Glutamatergic neuron (in vitro differentiated cells): ENCODE measurements at places on chromosomes 13 and 19. TPM values are rescaled to one million over a fixed set of nuclear protein-coding genes. Genes with fewer than 3 reads are reported as not detected.

GRCh38 chr19:48418317-48419064 lies 25.0 kb downstream of the GRIN2D start:
- no peaks in the 10 kb centered on the region for H3K36me3 ChIP-seq
- peak overlapping the region; percentile 78 for H3K27ac ChIP-seq
- no peak for DNase-seq
- H3K4me1 ChIP-seq: peaks cover 12% of the 10 kb centered on the region

The ZNF560 gene
- total RNA-seq: not detected

DNA sequence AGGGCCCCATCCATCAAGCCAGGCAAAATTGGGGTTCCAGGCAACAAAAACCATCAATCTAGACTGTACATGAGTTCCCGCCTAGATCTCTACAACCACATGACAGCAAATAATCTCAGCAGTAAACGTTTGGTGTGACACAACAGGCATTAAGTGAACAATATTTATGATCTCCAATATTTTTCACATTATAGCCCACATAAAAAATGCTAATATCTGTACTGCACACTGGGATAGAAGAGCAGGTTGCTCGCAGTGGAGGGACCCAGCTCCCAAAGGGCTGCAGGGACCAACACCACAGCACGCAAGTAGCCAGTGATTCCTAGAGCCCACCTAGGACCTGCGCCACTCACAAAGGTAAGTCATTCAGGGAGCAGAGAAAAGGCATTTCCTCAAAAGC lies 25.9 kb downstream of the LATS2 start:
- H3K27ac ChIP-seq: no peak overlapping the region
- H3K4me3 ChIP-seq: no peak overlapping the region
- H3K27me3 ChIP-seq: peaks cover 2% of the 10 kb centered on the region

- peak overlapping the region; percentile 96 for H3K4me3 ChIP-seq
- H3K4me1 ChIP-seq: no peaks in the 10 kb centered on the region
- H3K36me3 ChIP-seq: no peaks in the 10 kb centered on the region
- no peak overlapping the region for H3K27ac ChIP-seq
- DNase-seq: no peak
Measured at GRCh38 chr19:58400316-58400915, 5.0 kb downstream of the RNF225 start.

- no peak overlapping the region for H3K27ac ChIP-seq
- H3K4me3 ChIP-seq: no peak overlapping the region
- peaks cover 9% of the 10 kb centered on the region for H3K27me3 ChIP-seq
- DNase-seq: no peak
Measured at GRCh38 chr19:5425260-5425659, 30.0 kb upstream of the ZNRF4 start.

DNA sequence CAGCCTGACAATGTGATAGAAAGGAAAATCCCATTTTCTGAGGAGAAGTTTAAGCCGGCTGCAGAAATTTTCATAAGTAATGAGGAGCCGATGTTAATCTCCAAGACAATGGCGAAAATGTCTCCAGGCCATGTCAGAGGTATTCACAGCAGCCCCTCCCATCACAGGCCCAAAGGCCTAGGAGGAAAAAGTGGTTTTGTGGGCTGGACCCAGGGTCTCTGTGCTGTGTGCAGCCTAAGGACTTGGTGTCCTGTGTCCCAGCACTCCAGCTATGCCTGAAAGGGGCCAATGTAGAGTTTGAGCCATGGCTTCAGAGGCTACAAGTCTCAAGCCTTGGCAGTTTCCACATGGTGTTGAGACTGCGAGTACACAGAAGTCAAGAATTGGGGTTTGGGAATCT lies 32.9 kb upstream of the GPC6 start:
- H3K27ac ChIP-seq: no peak overlapping the region
- no peaks in the 10 kb centered on the region for H3K4me1 ChIP-seq
- DNase-seq: no peak
- peaks cover 18% of the 10 kb centered on the region for H3K36me3 ChIP-seq
- peaks cover 2% of the 10 kb centered on the region for H3K27me3 ChIP-seq
- H3K4me3 ChIP-seq: no peak overlapping the region

The WDR87 gene
- not detected for total RNA-seq

GRCh38 chr13:72156760-72157159 lies 289.8 kb upstream of the DACH1 start:
- no peaks in the 10 kb centered on the region for H3K36me3 ChIP-seq
- no peaks in the 10 kb centered on the region for H3K27me3 ChIP-seq
- no peak for DNase-seq
- no peak overlapping the region for H3K27ac ChIP-seq
- H3K4me1 ChIP-seq: no peaks in the 10 kb centered on the region

DNA sequence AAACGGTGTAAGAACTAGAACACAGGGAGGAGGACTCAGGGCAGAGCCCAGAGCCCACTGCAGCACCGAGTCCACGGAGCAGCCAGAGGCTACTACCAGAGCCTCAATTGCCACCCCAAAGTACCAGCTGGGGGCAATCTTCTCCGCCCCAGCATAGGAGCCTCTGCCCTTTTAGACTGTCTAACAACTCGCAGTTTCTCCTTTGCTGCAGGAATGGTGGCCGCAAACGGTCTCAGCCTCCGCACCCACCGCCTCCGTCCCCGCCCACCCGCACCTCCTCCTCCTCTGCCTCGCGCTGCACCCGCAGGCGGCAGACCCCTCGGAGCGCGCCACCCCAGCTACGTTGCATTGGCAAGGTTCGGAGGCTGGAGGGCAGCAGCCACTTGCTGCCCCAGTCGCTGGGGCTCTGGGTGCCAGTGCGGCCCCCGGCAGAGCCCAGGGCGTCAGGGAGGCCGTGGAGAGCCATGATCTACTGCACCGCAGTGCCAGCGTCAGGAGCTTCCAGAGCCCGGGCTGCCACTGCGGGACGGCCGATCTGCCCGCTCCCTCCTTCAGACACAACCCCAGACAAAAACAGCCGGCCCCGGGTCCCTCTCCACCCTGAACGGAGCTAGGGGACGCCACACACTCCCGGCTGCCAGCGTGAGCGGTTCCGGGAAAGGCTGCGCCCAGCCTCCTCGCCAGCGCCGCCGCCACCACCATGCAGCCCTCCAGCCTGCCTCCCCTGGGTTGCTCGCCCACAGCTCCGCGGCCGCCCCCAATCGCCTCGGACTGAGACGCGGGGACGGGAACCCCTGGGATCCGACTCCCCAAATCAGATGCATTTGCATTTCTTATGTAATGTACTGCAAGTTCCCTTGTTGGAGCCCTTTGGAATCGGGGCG lies 1.8 kb downstream of the FGF14 start:
- H3K27me3 ChIP-seq: peaks cover 2% of the 10 kb centered on the region
- peaks cover 9% of the 10 kb centered on the region for H3K4me1 ChIP-seq
- H3K4me3 ChIP-seq: peak overlapping the region; percentile 90
- peak overlapping the region; percentile 79 for H3K27ac ChIP-seq
- no peaks in the 10 kb centered on the region for H3K36me3 ChIP-seq

DNA sequence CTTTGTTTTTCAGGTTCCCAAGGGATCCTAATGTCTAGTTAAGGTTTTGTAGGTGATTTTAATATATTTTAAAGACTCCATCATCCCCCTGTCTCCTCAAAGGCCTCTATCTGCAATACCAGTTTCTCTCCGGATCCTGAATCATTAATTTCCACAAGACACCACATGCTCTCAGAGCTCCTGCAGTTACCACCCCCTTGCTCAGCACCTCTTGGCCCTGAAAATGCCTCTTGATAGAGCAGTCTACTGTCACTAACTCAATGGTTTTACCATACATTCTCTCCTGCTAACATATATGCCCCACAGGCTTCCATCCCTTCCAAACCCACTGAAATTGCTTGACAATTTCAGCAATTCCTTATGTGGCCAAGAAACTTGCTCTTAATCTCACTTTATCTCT lies 1.9 kb upstream of the PEG3 start:
- no peaks in the 10 kb centered on the region for H3K4me1 ChIP-seq
- peaks cover 7% of the 10 kb centered on the region for H3K27me3 ChIP-seq
- DNase-seq: no peak
- H3K36me3 ChIP-seq: peaks cover under 1% of the 10 kb centered on the region
- no peak overlapping the region for H3K27ac ChIP-seq
- H3K4me3 ChIP-seq: no peak overlapping the region

DNA sequence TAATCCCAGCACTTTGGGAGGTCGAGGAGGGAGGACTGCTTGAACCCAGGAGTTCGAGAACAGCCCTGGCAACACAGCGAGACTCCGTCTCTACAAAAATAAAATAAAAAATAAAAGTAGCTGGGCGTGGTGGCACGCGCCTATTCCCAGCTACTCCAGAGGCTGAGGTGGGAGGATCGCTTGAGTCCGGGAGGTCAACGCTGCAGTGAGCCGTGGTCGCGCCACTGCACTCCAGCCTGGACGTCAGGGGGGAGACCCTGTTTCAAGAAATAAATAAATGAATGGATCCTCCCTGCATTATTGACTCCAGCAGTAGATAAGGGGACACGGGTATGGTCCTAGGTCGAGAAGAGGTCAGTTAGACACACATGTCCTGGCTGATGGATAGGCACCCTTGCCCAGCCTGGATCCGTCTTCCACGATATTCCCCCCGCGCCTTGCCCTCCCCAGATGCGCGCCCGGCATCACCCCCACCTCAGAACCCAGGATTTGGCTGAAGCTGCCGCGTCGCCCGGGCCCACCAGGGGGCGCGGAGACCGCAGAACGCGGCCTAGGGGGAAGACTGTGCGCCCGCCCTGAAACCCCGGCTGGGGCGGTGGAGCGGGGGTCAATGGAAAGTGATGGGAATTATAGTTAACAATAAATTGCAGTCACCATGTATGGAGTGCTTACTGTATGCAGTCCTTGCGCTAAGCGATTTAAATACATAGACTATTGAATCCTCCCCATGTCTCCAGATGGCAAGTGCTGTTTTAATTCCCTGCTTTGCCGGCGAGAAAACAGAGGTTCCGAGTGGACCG lies 2.1 kb upstream of the HOOK2 start:
- H3K4me1 ChIP-seq: peaks cover 13% of the 10 kb centered on the region
- no peaks in the 10 kb centered on the region for H3K36me3 ChIP-seq
- peak; percentile 91 for DNase-seq
- peaks cover 4% of the 10 kb centered on the region for H3K27me3 ChIP-seq
- H3K27ac ChIP-seq: peak overlapping the region; percentile 98

DNA sequence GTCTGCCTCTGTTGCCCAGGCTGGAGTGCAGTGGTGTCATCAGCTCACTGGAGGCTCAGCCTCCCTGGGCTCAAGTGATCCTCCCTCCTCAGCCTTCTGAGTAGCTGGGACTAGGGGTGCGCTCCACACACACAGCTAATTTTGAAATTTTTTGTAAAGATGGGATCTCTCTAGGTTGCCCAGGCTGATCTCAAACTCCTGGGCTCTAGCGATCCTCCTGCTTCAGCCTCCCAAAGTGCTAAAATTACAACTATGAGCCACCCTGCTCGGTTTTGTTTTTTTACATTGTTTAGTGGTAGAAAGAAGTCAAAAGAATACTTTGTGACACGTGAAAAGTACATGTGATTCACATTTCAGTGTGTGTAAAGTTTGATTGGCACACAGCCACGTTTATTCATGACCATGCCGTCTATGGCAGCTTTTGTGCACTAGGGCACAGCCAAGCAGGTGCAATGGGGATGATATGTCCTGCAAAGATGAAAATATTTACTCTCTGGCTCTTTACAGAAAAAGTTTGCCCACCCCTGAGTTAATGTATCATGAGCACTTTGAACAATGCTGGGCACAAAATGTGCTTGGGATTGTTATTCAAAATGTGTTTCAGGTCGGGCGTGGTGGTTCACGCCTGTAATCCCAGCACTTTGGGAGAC lies 16.2 kb upstream of the NFIC start:
- peaks cover 22% of the 10 kb centered on the region for H3K27me3 ChIP-seq
- H3K36me3 ChIP-seq: no peaks in the 10 kb centered on the region
- H3K4me3 ChIP-seq: no peak overlapping the region
- H3K27ac ChIP-seq: no peak overlapping the region
- H3K4me1 ChIP-seq: no peaks in the 10 kb centered on the region

The CEBPA gene
- total RNA-seq: 0.66 TPM

The IFNL1 gene
- total RNA-seq: not detected

The FSD1 gene
- total RNA-seq: 156 TPM

- no peaks in the 10 kb centered on the region for H3K36me3 ChIP-seq
- no peak for DNase-seq
- H3K4me1 ChIP-seq: peaks cover 38% of the 10 kb centered on the region
- H3K27ac ChIP-seq: peak overlapping the region; percentile 85
- no peak overlapping the region for H3K4me3 ChIP-seq
Measured at GRCh38 chr13:98290261-98290660, 113.2 kb upstream of the RNF113B start.
